IPS DF 19.7 (cell line): ENCODE measurements at places on chromosomes 3 and 15.

GRCh38 chr3:149658744-149659497 lies 1.1 kb upstream of the WWTR1 start:
- DNase-seq: no peak

- no peak for DNase-seq
These were observed 14.5 kb downstream of the RTP3 start for GRCh38 chr3:46512191-46512749.

- DNase-seq: no peak
These were observed 4.8 kb downstream of the RASGRP1 start for GRCh38 chr15:38559636-38560307.

- no peak for DNase-seq
These were observed 1.5 kb downstream of the ARHGEF3 start for GRCh38 chr3:56800130-56800831.

GRCh38 chr3:32452009-32452408 lies 50.6 kb downstream of the CMTM6 start:
- no peak for DNase-seq

DNA sequence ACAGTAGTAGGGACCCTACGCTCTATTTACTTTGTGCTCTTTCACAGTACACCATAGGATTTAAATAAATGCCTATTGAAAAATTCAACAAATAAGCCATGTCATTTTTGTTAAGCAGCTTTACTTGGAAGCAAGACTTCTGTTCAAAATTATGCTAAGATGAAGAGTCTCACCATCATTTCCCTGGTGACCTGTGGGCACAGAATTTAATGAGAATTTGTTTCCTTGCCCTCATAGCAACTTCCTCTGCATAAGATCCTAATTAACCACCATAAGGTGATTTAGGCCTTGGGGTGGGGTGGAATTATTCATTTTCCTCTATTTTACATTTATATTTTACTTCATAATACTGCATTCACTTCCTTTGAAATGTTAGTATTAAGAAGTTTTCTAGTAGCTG lies 70.5 kb downstream of the CHL1 start:
- DNase-seq: no peak

DNA sequence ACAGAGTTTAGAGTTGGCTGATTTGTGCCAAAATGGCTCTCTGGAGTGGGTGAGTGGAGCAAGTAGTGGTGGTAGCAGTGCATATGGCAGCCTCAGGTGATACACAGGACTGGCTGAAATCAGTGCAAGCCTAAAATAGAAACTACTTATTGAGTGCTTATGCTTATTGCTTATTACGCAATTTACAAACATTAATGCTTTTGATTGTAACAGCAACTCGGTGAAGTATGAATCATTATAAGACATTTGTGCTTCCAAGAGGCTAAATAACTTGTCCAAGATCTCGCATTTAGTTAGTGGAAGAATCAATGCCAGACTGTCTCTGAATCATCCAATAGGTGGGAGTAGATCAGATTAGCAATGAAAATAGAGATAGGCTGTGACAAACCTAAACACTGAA lies 353.8 kb downstream of the NAALADL2 start:
- DNase-seq: no peak

DNA sequence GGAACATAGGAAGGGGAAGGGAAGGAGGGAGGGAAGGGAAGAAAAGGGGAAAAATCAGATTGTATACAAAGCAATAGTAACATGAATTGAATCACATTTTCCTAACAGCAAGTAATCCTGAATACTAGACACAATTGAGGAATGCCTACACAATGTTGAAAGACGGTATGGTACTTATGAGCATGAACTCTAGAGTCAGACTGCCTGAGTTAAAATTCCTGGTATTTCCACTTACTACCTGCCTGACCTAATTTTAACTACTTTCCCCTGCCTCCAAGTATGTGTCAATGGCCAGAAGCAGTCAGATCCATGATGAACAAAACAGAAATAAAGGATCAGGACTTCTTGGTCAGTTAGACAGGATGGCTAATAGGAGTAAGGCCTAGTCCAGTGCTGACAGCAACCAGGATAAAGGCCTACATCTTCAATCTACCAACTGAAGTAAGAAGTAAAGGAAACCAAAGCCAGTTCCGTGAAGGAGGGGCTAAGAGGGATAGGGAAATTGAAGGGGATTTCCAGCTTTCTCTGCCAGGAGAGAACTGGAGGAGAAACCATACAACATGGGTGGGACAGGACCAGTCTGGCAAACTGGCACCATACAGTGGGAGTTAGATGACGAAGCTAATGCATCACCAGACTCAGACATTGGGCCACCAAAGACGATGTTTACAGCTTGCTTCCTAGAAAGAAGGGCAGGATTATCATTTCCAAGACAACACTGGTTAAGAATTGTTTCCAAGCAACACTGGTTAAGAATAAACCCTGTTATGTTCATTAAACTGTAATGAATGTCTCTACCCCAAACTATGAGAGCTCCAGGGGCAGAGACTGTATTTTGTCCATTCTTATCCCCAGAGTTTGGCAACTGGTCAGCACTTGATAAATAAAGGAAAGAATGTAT lies 151.6 kb upstream of the UBE2E2 start:
- no peak for DNase-seq

GRCh38 chr3:112807685-112808084 lies 39.0 kb downstream of the CD200R1L start:
- DNase-seq: no peak

DNA sequence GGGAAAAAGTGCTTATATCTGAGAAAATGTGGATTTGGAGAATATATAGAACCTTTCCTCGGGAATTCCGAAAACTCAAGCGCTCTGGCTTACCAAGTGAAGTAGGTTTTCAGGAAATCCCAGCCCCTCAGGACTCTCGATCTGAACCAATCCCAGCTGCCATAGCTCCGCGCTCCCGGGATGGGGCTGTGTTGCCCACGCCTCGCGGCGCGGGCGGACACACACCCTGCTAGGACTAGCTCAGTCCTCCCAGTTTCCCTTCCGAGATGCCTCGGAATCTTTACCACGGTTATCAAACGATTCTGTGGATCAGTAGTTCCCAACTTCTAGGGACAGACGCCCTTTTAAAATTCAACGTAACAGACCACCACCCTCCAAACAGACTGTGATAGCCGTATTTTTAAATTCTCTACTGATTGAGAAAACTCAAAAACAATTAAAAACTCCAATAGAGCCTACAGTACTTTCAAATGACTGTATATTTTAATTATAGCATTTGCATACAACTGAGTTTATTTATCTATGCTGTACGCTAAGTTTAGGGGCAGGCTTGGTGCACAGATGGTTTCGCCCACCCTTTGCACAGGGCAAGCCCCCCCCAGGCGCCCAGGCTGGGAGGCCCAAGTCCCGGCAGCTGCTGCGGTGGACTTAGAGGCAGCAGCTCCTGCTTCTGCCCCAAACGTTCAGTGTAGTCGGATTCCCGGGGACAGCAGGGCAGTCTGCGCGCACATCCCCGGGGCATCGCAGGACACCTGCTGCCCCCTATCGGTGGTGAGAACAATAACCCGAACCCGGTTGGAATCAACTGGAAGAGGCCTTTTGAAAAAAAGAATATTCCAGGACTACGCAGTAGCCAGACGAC lies 52.3 kb downstream of the CCDC54 start:
- DNase-seq: peak; percentile 64

DNA sequence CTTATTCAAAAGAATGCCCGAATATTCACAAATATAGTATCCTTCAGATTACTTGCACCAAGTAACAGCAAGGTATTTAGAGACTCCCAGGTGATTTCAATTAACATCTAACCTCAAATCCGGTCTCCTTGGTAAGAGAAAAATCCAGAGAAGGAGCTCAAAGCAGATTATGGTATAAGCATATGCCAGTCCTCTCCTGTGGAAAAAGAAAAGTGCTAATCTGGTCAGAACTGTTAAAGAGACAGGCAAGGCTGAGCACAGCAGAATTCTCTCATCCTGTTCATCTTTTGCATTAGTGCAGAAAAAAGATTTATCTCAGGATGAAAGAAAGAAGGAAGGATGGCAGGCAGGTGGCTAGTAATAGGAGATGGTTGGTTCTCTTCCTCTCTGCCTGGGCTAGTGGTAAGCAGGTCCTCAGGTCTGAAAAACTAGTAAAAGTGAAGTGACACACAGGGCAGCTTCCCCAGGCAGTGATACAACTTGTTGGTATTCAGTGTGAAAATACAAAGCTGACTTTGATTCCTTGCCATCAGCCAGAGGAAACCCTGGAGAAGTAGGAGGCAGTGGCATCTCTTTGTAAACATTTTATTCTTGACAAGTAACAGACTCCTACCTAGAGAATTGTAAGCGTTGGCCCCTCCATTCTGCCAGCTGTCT lies 14.2 kb downstream of the ATXN7 start:
- DNase-seq: no peak

GRCh38 chr3:196219194-196219969 lies 3.0 kb downstream of the SLC51A start:
- DNase-seq: no peak

DNA sequence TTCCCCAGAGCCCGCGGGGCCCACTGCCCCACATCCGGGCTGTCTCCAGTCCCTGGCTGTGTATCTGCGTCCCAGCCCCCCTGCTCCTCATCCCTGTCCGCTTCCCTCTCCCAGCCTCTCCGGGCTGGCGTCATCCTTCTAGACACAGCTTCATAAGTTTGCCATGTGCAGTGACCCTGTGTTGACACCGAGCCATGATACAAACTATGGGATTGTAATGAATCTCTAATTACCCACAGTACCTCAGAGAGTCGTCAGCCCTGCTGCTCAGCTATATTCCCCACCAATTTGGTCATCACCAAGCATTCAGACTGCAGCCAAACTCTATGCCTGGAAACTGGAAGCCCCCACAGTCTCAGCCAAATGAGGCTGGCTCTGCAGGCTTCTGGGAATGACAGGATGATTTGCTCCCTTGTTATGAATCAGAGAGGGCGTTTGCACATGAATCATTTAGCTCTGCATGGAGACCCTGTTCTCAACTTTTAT lies 466.1 kb upstream of the ATP11B start:
- peak; percentile 12 for DNase-seq

- DNase-seq: no peak
These were observed 13.9 kb upstream of the SYNM start for GRCh38 chr15:99090938-99091337.

DNA sequence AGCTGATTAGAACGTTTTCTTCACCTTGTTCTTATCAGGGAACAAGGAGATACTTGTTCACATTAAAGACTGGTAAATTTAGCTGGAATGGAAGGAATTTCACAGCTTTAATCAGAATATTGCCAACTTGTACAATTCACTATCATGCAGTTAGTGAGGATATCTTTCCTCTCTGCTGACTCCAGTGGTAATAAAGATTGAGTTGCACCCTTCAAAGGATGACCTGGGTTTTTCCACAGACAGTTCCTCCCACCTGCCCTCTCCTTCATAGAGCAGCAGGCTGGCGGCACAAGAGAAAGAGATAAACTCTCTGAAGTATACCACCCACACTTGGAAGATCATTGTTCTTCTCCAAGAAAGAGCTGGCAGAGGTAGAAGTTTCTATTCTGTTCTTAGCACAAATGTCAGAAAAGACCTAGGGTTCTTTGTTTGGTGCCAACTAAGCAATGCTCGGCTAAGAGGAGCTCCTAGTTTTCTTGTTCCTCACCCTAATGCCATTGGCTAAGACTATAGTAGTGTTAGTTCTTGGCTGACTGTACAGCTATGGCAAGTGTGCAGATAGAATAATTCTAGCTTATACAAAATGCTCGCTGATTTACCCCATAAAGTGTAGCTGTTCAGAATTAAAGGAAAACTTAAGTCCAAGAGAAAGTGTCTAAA lies 169.1 kb downstream of the CLSTN2 start:
- DNase-seq: no peak

- DNase-seq: no peak
These were observed 21.9 kb downstream of the CYP8B1 start for GRCh38 chr3:42853739-42854302.

- no peak for DNase-seq
These were observed 641.8 kb upstream of the ZNF385D start for GRCh38 chr3:22392859-22393258.

- no peak for DNase-seq
These were observed 156.2 kb downstream of the POLR2M start for GRCh38 chr15:57862761-57863160.

DNA sequence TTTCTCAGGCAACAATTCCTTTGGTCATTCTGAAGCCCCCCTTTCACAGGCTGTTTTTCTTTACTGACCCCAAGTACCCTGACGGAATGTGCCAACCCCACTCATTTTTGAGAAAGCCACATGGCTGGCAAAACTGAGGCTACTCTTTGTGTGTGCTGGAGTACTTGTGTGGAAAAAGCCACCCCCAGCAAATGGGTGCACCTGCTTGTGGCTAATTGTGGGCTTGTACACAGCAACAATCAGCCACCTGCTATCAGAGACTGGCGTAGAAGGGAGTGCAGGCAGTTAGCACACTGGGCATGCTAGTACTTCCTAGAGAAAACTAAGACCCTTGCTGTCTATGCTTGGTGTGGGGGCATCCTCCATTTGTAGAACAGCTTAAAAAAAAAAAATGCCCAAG lies 110.1 kb upstream of the LMOD3 start:
- no peak for DNase-seq

GRCh38 chr3:170007031-170007663 lies 30.6 kb upstream of the GPR160 start:
- no peak for DNase-seq

DNA sequence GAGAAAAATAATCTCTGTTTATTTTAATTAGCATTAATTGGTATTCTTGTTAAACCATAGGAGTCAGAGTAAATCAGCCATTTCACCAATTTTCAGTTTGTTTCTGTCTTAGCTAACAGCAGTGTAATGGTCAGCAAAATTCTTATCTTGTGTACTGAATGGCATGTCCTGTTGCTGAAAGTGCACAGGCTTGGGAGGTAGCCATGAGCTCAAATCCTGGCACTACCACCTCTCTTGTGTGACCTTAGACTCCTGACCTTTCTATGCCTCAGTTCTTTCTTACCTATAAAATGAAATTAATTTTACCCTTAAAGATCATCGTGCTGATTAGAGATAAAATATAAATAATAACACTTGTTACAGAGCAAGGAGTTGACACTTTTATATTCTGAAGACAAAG lies 35.8 kb downstream of the MLH1 start:
- DNase-seq: no peak

- no peak for DNase-seq
These were observed 178.2 kb upstream of the TGFBR2 start for GRCh38 chr3:30428251-30428650.

- DNase-seq: no peak
These were observed 1.1 kb downstream of the FAH start for GRCh38 chr15:80153900-80154299.
